Activated CD4-positive, alpha-beta T cell treated with anti-CD3 and anti-CD28 coated beads for 36 hours (primary cell): ENCODE measurements at places on chromosomes 6 and 20.
A peak's percentile ranks its signal among the peaks of the same experiment; 100 is the strongest.

- no peak for DNase-seq
Measured at GRCh38 chr6:114344971-114345275, 2.1 kb upstream of the HS3ST5 start.

DNA sequence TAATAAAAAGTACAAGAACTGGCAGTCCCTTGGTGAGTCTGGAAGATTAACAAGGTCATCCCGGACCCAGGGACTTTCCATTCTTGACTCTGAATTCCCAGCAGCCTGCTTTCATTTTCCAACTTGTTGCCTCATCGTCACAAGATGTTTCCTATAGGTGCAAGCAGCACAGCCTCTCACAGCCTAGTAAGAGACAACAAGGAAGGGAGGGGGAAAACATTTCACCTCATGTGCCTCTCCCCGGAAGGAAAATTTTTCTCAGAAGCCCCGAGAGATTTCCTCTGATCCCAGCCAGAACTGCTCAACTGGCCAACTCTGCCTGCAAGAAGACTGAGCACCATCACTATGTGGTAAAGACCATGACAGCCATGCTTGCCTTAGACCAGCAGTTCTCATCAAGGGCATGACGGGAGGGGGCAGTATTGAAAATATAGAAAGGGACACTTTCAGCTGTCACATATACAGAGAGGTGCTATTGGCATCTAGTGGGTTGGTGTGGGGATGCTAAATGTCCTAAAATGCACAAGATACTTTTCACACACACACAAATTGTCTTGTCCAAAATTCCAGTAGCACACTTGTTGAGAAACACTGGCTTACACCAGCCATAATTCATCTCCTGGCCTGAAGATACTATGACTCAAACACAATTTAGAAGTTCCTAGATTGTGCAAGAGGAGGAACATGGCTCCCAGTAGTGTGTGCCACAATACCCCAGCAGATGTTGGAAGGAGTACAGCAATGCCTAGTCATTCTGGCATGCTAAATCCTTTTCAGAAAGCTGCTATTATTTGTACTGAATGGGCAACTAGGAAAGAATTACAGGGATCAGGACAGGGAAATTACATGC is 10.8 kb upstream of the WTAP start:
- no peak for DNase-seq

DNA sequence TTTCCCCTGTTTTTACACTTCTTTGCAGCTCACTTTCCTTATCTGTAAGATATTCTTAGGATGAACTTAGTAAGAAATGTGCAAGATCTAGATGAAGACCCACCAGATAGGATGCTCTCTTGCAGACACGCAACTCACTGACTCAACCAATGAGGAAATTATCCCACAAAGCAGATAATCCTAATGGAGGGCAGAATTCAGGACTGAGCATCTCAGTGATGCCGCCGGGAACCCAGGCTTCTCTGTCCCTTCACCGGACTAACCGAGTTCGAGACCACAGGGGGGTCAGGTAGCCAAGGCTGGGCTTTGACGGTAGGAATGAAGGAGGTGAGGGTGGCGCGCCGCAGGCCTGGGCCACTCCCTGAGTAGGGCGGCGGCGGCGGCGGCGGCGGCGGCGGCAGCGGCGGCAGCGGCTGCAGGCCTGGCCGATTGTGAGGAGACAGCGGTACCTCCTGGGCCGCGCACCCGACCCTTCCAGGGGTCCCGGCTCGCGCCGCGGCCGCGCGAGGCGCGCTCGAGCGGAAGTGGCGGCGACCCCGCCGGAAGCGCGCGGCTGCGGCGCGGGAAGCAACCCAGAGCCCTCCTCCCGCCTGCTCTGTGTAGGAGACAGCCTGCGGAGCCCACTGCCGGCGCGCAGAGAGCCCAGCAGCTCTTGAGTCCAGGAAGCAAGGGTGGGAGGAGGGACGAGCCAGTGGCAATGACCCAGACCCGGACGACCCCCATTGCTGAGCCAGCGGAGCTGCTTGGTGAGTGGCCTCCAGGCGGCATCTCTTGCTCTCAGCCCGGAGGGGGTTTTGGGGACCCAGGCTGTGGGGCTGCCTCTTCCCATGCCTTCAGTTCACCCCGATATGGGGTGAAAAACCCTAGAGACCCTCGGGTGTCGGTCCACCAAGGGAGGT is at the start of gene KHDC1:
Gene KHDC1 (minus strand): TSS at position 526 of the 899 bp plus-strand sequence. CDS start 20,679 bp downstream, outside the sequence.
- peak; percentile 74 for DNase-seq

DNA sequence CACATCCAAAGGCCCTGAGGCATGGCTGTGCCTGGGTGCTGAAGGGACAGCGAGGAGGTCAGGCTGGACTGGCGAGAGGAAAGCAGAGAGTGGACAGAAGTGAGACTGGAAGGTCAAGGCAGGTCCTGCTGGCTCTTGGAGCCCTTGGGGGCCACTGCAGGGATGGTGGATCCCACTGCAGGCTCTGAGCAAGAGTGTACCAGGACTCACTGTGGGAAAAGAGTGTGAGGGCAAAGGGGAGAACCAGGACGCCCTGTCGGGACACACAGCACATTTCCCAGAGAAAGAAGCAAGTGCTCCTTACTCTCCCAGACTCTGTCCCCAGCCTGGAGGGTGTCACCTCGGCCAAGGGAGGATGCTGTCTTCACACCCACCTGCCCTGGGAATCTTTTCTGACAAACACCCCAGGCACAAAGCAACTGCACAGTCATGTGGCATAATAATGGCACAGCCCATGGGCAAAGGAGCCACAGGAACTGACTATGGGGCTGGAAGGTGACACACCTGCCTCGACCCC is 172.3 kb upstream of the CST7 start:
- DNase-seq = no peak

DNA sequence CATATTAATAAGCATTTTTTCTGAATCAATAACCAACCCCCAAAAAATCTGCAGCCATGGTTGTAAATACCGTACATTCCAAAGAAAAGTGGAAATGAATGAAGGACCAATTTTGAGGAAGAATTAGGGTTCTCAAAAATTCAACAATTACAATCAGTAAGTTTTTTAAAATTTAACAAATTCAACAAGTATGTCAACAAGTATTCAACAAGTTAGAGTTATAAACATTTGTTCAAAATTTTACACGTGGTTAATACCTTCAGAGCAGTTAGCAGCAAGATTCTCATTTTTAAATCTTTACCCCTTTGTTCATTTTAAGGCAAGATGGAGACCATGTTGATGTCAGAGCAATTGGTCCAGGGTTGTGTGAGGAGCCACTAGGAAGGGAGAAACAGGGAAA is 27.6 kb upstream of the ANKEF1 start:
- no peak for DNase-seq

GRCh38 chr6:125293587-125293986 is 8.2 kb downstream of the HDDC2 start:
- DNase-seq = no peak

- peak; percentile 78 for DNase-seq
Measured at GRCh38 chr6:41066867-41067304, 5.3 kb downstream of the OARD1 start.

DNA sequence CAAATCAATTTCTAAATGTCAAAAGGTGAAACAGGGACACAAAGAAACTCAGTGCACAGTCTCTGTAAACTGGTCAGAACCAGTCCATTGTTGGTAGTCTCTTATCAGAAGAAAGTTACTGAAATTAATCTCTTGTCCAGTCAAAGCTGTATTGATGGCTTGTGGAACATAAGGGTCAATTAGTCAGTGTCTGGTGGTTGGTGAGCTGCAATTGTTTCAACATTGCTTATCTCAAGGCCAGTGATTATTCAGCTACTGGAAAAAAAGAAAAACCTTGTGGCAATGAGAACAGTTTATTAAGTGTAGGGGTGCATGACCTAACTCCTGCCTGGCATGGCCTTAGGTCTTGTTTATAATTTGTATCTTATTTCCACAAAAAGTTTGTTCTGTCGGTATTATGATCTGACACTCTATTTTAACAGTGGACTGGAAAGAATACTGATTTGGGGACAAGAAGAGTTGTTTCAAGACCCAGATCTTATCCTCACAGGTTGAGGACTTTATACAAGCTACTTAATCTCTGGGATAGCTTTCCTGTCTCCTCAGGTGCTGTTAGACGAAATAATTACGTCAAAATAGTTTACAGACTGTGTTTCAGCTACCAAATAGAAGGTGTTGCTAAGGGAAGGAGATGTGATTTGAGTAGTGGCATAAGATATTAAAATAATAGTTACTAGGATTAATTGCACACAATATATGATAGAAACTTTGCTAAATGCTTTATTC is 520.0 kb upstream of the IRAK1BP1 start:
- DNase-seq = no peak

DNA sequence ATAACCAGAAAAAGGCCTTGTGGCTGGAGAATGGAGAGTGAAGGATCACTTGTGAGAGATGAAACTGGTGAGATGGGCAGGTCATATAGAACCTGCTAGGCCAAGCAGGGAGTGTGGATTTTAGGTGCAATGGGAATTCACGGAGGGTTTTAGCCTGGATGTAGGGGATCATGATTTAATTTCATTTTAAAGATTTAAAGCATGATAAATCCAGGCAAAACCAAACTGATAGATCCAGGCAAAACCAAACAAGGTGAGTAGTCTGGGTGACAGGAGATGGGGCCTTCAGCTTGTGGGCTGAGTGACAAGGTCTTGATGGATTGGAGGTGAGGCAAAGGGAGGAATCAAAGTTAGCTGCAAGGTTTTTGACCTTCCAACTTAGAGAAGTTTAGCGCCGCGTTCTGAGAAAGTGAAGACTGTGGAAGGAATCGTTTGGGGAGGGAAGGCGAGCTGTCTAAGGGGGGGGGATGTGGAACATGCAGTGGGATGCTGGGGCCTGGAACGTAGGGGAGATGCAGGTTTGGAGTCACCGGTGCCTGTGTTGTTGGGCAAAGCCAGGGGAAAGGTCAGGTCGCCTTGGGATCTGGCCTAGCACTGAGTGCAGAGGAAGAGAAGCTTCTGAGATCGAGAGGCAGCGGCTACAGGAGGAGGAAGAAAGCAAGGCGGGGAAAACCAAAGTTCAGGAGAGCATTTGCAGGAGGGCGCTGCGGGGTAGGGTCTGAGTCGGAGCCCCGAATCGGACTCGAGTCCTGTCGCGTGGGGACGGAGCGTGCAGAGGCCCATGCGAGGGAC is 1.3 kb upstream of the PLCG1 start:
- DNase-seq = no peak

GRCh38 chr6:94751641-94752329 is 825.5 kb upstream of the MANEA start:
- DNase-seq = no peak

- DNase-seq = peak; percentile 61
Measured at GRCh38 chr6:24743265-24743943, 24.4 kb upstream of the C6orf62 start.

DNA sequence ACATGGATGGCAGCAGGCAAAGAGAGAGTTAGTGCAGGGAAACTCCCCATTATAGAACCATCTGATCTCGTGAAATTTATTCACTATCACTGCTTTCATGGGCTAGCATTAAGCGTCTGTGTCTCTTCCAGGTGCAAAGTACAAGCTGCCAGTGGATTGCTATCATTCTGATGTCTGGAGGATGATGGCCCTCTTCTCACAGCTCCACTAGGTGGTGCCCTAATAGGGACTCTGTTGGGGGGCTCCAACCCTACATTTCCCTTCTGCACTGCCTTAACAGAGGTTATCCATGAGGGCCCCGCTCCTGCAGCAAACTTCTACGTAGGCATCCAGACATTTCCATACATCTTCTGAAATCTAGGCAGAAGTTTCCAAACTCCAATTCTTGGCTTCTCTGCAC is 347.8 kb upstream of the HS3ST5 start:
- no peak for DNase-seq

DNA sequence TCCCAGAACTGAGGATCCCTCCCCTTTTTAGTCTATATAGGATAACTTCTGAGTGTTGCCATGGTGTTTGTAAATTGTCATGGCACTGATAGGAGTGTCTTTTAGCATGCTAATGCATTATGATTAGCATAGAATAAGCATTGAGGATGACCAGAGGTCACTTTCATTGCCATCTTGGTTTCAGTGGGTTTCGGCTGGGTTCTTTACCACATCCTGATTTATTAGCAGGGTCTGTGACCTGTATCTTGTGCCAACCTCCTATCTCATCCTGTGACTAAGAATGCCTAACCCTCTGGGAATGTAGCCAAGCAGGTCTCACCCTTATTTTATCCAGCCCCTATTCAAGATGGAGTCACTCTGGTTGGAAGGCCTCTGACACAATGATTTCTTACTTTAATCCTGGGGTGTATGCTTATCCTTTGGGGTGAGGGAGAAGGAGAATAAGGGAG is 19.6 kb downstream of the WFDC2 start:
- no peak for DNase-seq

GRCh38 chr6:31383149-31383548 is 20.2 kb upstream of the MICA start:
- peak; percentile 42 for DNase-seq

DNA sequence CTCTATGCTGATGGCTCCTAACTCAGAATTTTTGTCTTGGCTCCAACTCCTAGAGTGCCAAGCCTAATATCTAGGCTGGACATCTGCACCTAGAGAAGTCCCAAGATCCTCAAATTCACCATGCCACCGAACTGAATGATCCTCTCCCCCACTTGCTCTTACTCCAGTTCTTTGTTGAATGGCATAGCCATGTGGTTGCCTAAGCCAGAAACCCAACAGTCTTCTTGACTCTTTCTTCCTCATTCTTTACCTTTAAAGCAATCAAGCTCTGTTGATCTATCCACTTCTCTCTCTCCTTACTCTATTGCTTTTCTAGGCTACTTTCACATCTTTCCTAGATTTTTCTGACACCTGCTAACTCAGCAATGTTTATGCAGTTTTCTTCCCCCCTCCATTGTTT is 126.5 kb upstream of the FOXO3 start:
- no peak for DNase-seq

DNA sequence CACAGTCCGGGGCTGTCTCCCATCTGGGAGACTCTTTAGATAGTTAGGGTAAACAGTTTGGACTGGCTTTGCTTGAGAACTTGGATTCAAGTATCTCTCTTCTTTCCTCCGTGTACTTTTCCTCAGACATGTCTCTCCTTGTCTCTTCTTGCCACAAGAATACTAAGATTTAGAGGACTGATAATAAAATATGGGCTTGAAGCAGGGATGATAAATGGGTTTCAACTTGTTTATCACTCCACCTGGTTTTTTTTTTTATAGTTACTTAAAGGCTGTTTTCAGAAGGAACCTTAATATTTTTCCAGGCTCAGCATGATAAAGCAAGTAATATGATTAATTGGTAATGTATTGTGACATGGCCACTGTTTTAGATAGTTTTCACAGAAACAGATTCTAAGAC is 40.9 kb upstream of the KIF13A start:
- DNase-seq = no peak

GRCh38 chr6:4905826-4906225 is 98.0 kb downstream of the RPP40 start:
- no peak for DNase-seq

- DNase-seq = no peak
Measured at GRCh38 chr6:116446399-116446798, 14.8 kb upstream of the CALHM6 start.

GRCh38 chr20:43457640-43458421 is at the start of gene SRSF6:
Gene SRSF6 (plus strand): TSS chr20:43457896. CDS start chr20:43458034, 138 bp downstream.
- DNase-seq = peak; percentile 96

DNA sequence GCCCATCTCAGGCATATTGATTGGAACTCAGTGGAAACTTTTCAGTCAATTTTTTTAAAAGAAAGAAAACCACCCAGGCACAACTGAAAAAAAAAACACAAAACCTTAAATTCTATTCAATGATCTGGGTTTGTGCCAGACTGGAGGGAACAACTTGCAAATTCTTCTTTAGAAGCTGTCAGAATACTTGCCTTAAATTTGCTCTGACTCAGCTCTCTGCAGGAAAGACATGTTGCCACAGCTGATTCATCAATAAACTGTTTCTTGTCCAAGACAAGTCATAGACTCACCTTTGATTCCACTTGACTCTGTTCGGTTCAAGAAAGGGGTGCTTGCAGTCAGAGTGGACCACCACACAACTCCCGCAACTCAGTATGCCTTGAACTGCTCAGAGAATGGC is 117.8 kb upstream of the F13A1 start:
- DNase-seq = no peak
